ENCODE measurements at places on chromosomes 3 and 15.
A peak's percentile ranks its signal among the peaks of the same experiment; 100 is the strongest.

GRCh38 chr3:9622438-9622837, 26.9 kb upstream of the MTMR14 start:
- peak; percentile 45 for DNase-seq

DNA sequence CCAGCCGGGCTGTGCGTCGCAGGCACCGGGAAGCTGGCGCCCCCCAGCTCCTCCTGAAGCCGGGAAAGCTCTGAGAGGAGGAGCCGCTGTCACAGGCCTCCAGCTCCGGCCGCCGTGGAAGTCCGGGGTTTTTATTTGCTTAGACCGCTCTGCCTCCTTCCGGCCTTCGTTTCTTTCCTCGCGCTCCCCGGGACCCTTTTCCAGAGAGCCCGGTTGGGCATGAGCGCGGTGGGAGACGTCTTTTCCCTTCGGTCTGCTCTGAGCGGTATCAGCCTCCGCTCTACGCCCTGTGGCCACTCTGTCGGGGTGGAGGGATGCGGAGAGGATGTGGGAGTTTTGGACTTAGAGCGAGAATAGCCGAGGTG, 559 bp downstream of the SENP5 start:
- no peak for DNase-seq

- DNase-seq, result no peak
These were observed 462.4 kb downstream of the RAP2B start for GRCh38 chr3:153624310-153625030.

DNA sequence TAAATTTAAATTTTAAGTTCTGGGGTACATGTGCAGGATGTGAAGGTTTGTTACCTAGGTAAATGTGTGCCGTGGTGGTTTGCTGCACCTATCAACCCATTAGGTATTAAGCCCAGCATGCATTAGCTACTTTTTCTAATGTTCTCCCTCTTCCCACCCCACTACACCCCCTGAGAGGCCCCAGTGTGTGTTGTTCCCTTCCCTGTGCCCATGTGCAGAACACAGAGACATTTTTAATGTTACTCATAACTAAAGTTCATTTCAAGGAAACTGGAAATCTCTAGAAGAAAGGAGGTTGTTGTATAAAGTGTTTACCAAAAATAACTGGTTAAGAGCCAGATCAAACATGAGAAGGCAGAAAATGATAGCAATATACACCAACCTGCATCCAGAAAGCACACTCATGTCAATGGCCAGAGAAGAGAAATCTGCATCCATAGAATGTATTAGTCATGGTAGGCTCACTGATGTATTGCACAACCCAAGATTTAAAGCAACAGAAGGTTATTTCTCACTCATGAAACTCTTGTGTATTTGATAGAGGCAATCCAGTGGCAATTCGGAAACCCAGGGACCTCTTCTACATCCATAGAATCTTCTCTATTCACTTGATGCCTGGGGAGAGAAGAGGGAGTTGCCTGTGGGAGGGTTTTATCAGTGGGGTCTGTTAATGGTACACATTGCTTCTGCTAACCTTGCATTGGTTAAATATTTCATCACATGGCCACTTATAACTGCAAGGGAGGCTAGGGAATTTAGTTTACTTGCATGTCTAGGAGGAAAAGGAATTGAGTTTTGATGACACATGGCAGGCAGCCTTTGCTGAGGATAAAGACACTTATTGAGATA, 321.9 kb upstream of the RASGRP1 start:
- peak; percentile 4 for DNase-seq

- DNase-seq, result no peak
These were observed 17.8 kb downstream of the UQCC5 start for GRCh38 chr3:52554026-52554755.

Data from PC-9 (cell line).